ENCODE measurements at places on chromosomes 5 and 9.
A peak's percentile ranks its signal among the peaks of the same experiment; 100 is the strongest.

DNA sequence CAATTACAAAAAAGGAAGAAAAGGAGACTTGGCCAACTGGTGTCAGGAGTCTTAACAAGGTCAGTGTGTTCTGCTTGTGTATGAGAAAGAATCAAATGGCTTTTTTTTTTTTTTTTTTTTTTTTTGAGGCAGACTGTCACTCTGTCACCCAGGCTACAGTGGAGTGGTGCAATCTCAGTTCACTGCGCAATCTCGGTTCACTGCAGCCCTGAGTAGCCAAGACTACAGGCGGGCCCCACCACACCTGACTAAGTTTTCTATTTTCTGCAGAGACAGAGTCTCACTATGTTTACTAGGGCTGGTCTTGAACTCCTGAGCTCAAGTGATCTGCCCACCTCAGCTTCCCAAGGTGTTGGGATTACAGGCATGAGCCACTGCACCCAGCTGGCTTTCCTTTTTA lies 3.1 kb upstream of the IL7R start:
- DNase-seq: peak; percentile 18

DNA sequence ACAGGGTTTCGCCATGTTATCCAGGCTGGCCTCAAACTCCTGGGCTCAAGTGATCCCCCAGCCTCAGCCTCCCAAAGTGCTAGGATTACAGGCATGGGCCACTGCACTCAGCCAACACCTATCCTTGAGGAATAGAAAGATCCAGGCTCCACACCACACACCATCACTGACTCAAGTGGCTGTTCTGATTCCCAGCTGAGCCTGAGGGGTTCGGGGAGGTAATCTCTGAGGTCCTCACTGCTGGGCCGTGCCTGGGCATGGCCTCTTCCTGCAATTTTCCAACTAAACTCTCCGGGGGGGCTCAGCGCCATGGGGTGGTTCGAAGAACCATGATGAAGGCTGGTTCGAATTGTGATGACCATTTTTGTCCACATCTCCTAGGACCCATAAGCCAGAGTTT lies 31.0 kb upstream of the IL17B start:
- DNase-seq: no peak

GRCh38 chr5:171592076-171592475 lies 172.6 kb downstream of the FGF18 start:
- no peak for DNase-seq

- no peak for DNase-seq
Measured at GRCh38 chr5:15266229-15266628, 233.8 kb upstream of the FBXL7 start.

DNA sequence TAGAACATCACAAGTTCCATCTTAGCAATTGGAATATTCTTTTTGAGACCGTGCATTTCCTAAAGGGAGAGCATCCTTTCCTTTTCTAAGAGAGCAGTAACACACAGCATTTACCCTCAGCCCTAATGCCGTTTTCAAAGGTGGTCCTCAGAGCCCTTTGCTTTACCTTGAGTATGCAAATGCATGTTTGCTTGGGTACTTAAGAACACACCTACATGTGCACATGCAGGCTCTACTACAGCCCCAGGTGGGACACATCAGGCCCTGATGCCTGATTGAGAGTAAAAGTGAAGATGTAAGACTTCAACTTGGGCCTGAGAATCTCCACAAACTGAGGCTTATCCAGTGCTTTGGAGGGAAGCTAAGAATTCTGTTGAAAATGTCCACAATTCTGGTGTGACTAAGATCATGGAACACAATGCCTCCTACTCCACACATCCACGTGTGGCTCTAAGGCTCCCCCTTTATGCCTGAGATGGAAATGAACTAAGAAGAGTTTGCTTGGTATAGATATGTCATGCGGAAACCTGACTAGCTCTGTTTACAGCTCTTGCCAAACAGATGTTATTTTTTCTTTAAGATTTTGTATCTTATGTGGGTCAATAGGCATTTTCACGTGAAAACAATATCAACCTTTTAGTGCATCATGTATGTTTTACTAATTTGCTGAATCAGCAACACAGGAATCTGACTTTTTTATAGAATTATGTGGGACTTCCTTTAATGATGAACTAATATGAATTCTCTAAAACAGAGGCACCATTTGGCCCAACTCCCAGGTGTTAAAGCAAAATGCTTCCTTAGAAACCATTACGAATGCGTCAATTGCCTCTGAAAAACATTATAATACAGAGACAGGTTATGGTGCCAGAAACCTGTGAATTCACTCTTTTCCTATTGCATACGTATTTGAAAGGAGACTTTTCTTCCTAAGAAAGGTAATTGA lies 48.9 kb upstream of the SLC2A8 start:
- DNase-seq: peak; percentile 33

- no peak for DNase-seq
Measured at GRCh38 chr9:114212826-114213225, 57.5 kb downstream of the COL27A1 start.

GRCh38 chr9:1298046-1298445 lies 247.9 kb downstream of the DMRT2 start:
- DNase-seq: no peak

DNA sequence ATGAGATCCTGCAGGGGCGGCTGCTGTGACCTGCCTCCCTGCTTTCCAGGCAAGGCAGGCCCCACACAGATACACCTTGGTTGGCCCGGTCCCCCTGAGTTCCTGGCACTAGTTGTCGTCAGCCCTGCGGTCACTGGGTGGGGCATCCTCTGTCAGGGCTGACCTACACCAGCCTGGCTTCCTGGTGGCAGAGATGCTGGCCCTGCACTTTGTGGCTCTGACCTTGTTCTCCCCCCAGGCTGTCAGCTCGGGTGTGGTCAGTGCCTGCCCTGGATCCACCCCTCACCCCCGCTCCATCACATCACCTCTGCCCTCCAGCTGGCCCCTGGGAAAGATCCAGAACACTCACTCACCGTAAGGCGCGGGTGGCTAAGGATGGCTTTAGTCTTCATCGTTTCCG lies 74.1 kb downstream of the PHF2 start:
- DNase-seq: no peak

GRCh38 chr5:127061956-127062355 lies 11.3 kb downstream of the C5orf63 start:
- DNase-seq: no peak

DNA sequence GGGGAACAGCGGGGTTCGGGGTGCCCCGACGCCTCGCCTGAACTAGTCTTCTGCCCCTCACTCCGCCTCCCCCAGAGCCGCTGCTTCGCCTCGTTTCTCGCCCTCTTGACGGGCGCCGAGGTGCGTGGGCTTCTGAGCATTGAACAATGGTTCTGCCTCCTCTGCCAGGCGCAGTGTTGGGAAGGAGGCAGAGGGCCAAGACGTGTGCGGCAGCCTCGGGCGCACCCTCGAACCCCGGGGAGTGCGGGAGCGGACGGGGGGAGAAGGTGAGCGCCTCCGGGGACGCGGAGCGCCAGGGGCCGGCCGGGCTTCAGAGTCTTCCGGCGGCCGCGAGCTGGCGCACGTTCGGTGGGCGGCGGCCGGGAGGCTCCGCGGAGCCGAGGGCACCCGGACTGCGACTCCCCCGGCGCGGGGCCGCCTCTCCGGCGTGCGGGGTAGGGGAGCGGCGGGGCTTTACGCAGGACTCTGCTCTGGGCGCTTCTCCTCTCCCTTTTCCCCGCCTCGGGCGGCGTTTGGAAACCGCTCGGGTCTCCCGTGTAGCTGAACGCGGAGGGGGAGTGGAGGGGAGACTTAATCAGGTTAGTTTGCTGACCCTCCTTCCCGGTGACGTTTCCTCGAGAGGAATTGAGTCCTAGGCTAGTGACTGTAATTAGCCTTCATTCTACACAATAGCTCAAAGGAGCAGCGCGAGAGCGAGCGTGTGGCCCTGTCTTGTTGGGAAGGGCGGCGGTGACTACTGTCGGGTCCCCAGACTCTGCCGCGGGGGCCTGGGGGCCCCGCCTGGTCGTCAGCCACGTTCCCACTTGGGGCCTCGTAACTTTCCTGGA lies 1.1 kb downstream of the VLDLR start:
- DNase-seq: peak; percentile 58

- no peak for DNase-seq
Measured at GRCh38 chr5:168104811-168105481, 186.5 kb upstream of the WWC1 start.

DNA sequence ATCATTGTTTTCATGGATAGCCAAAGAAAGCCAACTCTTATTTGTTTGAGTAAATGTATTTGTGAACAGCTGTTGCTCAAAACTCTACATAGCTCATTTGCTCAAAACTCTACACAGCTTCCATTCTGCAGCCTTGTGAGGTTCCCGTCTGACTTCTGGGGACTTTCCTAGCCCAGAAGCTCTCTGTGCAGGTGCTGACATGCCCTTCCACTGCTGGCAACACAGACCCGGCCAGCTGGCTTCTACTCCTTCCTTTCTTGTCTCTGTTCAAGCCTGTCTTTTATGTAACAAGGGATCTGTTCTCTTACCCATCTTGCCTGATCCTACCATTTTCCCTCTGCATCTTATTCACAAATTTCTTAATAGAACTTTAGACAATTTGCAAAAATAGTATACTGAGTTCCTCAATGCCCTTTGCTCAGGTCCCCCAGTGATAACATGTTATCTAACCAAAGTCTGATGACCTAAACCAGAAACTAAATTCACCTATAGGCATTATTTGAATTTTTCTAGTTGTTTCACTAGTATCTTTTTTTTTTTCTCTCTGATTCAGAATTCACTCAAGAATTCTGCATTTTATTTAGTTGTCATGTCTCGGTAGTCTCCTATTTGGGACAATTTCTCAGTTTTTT lies 556.5 kb upstream of the SEMA6A start:
- DNase-seq: no peak

- peak; percentile 9 for DNase-seq
Measured at GRCh38 chr5:55991768-55992486, 2.8 kb downstream of the IL6ST start.

- DNase-seq: no peak
Measured at GRCh38 chr9:80177949-80178480, 606.2 kb downstream of the TLE4 start.

DNA sequence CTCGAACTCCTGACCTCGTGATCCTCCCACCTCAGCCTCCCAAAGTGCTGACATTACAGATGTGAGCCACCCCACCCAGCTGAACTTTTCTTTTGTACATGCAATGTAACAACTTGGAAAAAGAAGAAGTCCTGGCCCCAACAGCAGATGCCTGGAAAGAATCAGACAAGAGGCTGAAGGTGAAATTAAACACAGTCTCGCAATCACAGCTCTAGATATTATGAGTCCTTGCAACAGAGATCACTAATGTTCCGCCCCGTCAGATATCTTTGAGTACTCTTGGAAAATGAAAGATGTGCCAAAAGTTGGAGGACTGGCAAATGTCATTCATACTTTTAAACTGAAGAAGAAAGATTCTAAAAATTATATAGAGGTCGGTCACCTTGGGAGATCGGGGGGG lies 254.3 kb downstream of the GLIS3 start:
- DNase-seq: no peak

DNA sequence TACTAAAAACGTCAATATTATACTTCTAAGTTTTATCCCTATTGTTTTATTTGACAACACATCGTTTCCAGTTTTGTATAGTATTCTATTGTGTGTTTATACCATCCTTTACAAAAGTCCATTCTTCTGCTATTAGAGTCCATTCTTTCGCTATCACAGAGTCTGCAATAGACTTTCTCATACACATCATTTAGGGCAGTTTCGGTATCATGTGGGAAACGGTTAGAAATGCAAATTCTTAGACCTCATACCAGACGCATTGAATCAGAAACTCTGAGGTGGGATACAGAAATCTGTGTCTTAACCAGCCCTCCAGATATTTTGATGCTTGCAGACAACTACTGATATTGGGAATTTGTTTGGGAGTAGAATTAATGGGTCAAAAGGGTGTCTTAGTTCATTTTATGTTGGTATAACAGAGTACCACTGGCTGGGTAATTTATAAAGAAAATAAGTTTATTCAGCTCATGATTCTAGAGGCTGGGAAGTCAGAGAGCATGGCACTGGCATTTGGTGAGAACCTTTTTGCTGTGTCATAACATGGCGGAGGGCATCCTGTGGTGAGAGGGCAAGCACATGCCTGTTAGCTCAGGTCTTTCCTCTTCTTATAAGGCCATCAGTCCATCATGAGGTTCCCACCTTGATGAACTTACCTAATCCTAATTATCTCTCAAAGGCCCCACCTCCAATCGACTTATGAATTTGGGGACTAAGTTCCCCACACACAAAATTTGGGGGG lies 21.1 kb downstream of the CARTPT start:
- DNase-seq: no peak

- no peak for DNase-seq
Measured at GRCh38 chr9:91043811-91044175, 242.2 kb downstream of the SYK start.

DNA sequence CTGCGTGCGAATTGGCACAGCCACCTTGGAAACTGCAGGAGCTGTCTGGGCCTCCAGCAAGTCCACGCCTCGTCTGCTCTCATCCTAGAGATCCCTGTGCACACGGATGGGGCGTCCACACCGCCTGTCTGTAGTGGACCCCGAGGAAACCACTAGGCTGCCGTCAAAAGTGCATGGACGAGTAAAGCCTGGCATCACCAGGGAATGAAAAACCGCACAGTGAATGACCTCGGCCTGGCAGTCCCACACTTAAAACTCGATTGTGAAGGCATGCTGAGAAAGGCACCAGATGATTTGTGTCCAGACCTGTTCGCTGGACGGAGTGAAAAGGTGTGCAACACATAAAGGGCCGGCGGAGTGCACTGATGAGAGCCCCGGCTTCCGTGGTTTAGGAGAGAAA lies 50.8 kb downstream of the MRPL36 start:
- no peak for DNase-seq

DNA sequence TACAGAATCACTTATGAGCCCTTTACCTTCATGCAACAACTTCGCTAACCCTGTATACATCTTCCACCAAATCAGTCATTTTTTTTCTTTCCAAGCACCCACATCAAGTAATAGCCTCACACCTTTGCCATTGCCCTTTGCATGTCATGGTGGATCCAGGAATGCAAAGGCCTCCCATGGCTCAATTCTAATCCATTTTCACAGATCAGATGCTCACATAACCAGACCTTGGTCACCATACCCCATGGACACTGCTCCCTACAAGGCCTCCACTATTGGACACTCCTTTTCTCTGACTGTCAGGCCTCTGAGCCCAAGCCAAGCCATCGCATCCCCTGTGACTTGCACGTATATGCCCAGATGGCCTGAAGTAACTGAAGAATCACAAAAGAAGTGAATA lies 179.5 kb downstream of the RASEF start:
- DNase-seq: no peak

All from trophoblast cell (in vitro differentiated cells and primary cell).